B cell (primary cell): ENCODE measurements at places on chromosomes 6 and 20. TPM values are rescaled to one million over a fixed set of nuclear protein-coding genes. Genes with fewer than 3 reads are reported as not detected.

The APCDD1L gene
- not detected in 2 replicates for total RNA-seq

The PDYN gene
- not detected in 2 replicates for total RNA-seq

The NR2E1 gene
- total RNA-seq = not detected in 2 replicates

The PGC gene
- total RNA-seq = not detected in 2 replicates

The DLL1 gene
- 4.5 and 6.8 TPM in 2 replicates for total RNA-seq

The FGD2 gene
- total RNA-seq = 352 and 360 TPM in 2 replicates
